ENCODE measurements at places on chromosomes 12 and 14. TPM values are rescaled to one million over a fixed set of nuclear protein-coding genes. Genes with fewer than 3 reads are reported as not detected.

DNA sequence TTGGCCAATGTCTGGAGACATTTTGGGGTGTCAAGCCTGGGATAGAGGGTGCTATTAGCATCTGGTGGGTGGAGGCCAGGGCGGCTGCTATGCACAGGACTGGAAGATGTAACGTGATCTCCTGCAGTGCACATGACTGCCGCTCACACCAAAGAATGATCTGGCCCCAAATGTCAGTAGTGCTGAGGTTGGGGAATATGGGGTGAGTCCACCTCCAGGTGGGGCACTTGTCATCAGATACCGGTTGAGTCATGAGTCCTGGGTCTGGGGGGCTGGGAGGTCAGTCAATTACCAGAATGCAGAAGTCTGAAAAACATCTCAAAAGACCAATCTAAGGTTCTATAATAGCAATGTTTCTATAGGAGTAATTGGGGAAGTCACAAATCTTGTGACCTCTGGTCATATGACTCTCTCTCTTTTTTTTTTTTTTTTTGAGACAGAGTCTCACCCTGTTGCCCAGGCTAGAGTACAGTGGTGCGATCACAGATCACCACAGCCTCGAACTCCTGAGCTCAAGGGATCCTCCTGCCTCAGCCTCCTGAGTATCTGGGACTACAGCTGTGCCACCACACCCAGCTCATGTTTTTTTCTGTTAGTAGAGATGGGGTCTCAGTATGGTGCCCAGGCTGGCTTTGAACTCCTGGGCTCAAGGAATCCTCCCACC is 6.0 kb upstream of the SDSL start:
- DNase-seq = no peak
- peaks cover 2% of the 10 kb centered on the region for H3K27me3 ChIP-seq
- peaks cover 3% of the 10 kb centered on the region for H3K4me1 ChIP-seq
- H3K4me3 ChIP-seq = no peak overlapping the region
- no peaks in the 10 kb centered on the region for H3K36me3 ChIP-seq

DNA sequence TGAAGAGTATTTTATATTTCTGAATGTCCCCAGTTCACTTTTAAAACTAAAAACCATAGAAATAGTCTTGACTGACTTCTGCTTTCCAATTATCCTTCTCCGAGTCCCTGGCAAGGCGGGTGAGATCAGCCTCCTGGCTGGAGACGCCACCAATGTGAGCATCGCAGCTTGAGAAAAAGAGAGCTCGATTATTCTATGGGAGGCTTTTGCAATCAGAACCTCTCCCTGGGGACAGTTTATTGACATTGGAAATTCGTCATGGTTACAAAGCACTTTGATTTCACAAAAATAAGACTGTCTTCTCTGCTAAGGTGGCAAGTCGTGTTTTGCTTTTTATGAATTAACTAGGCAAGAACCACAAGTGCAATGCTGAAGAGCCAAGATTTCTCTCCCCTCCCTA is 23.6 kb upstream of the GPHB5 start:
- H3K4me3 ChIP-seq = no peak overlapping the region
- H3K4me1 ChIP-seq = no peaks in the 10 kb centered on the region
- no peak overlapping the region for H3K27ac ChIP-seq
- DNase-seq = no peak

AICDA gene
- not detected for total RNA-seq

MFAP5 gene
- total RNA-seq = 31.6 TPM

MIS18BP1 gene
- total RNA-seq = 26.9 TPM

DNA sequence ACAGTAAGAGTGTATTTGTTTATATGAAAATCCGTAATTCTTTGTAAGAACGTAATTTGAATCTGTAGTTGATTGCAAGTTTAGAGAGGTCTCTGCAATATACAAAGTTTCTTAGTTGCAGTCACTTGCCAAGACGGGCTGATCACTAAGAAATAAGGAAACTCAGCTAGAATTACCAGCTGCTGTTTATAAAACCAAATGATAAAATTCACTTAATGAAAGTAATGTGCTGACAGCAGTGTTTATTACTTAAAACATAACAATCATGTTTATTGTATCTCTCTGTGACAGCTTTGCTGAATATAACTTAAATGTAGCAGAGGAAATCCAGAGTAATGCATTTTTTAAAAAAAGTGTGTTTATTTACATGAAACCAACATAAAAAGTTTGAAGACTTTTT is 31.2 kb downstream of the SRGAP1 start:
- H3K27me3 ChIP-seq = no peaks in the 10 kb centered on the region
- no peak overlapping the region for H3K4me3 ChIP-seq
- no peaks in the 10 kb centered on the region for H3K36me3 ChIP-seq
- H3K4me1 ChIP-seq = no peaks in the 10 kb centered on the region
- DNase-seq = no peak
- H3K27ac ChIP-seq = no peak overlapping the region

CPSF6 gene
- total RNA-seq = 32.2 TPM

- H3K36me3 ChIP-seq = no peaks in the 10 kb centered on the region
- peak overlapping the region; percentile 44 for H3K27ac ChIP-seq
- no peak for DNase-seq
These were observed 91.9 kb upstream of the LMNTD1 start for GRCh38 chr12:25644979-25645378.

DNA sequence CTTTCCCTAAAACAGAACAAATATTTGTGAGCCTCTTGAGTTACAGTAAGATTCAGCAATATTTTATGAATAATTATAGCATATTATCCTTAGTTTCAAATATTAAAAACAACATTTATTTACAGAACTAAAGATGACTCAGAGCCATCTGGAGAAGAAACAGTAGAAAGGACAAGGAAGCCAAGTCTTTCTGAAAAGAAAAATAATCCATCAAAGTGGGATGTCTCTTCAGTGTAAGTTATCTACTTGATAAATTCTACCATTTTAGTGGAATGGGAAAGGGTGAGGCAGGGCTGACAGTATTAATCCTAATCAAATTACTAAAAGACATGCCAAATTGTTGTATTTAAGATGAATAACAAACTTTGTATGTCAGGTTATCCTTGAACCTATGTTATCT is 88.1 kb downstream of the DNAI7 start:
- no peak overlapping the region for H3K4me3 ChIP-seq
- H3K4me1 ChIP-seq = no peaks in the 10 kb centered on the region
- DNase-seq = no peak
- H3K27ac ChIP-seq = no peak overlapping the region

DNA sequence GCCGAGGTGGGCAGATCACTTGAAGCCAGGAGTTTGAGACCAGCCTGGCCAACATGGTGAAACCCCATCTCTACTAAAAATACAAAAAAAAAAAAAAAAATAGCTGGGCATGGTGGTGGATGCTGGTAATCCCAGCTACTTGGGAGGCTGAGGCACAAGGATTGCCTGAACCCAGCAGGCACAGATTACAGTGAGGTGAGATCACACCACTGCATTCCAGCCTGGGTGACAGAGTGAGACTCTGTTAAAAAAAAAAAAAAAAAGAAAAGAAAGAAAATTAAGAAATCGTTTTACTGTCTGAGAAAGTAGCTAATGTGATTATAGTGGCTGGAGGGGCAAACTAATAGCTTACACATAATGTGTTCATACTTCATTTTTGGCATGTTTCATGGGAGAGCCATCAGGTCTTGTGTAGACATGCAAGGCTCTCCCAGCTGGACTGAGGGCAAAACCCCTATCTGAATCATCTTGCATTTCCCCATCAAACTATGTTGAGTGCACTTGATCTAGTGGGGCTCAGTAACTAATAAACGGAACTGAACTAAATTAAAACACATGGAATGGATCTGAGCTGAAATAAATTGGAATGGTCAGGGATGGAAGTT is 16.2 kb downstream of the KIF21A start:
- H3K27me3 ChIP-seq = no peaks in the 10 kb centered on the region
- DNase-seq = no peak
- no peak overlapping the region for H3K27ac ChIP-seq

- no peak overlapping the region for H3K4me3 ChIP-seq
- no peak overlapping the region for H3K27ac ChIP-seq
- DNase-seq = no peak
- no peaks in the 10 kb centered on the region for H3K4me1 ChIP-seq
These were observed 645.2 kb downstream of the VRK1 start for GRCh38 chr14:97442363-97442762.

- H3K27me3 ChIP-seq = no peaks in the 10 kb centered on the region
- H3K27ac ChIP-seq = peak overlapping the region; percentile 96
- peak overlapping the region; percentile 78 for H3K4me3 ChIP-seq
- DNase-seq = no peak
These were observed 890 bp downstream of the TEP1 start for GRCh38 chr14:20412411-20412810.

GRCh38 chr14:85911044-85911443 is 381.1 kb downstream of the FLRT2 start:
- H3K27ac ChIP-seq = no peak overlapping the region
- DNase-seq = no peak
- H3K27me3 ChIP-seq = no peaks in the 10 kb centered on the region
- H3K36me3 ChIP-seq = no peaks in the 10 kb centered on the region

- H3K4me1 ChIP-seq = peaks cover 57% of the 10 kb centered on the region
- H3K36me3 ChIP-seq = peaks cover 40% of the 10 kb centered on the region
- DNase-seq = no peak
- H3K27ac ChIP-seq = no peak overlapping the region
- H3K27me3 ChIP-seq = no peaks in the 10 kb centered on the region
- no peak overlapping the region for H3K4me3 ChIP-seq
These were observed 6.9 kb downstream of the ATP2A2 start for GRCh38 chr12:110287986-110288385.

- H3K36me3 ChIP-seq = peaks cover 45% of the 10 kb centered on the region
- no peaks in the 10 kb centered on the region for H3K27me3 ChIP-seq
- no peaks in the 10 kb centered on the region for H3K4me1 ChIP-seq
- H3K4me3 ChIP-seq = no peak overlapping the region
These were observed 11.4 kb downstream of the APAF1 start for GRCh38 chr12:98656289-98657101.

DNA sequence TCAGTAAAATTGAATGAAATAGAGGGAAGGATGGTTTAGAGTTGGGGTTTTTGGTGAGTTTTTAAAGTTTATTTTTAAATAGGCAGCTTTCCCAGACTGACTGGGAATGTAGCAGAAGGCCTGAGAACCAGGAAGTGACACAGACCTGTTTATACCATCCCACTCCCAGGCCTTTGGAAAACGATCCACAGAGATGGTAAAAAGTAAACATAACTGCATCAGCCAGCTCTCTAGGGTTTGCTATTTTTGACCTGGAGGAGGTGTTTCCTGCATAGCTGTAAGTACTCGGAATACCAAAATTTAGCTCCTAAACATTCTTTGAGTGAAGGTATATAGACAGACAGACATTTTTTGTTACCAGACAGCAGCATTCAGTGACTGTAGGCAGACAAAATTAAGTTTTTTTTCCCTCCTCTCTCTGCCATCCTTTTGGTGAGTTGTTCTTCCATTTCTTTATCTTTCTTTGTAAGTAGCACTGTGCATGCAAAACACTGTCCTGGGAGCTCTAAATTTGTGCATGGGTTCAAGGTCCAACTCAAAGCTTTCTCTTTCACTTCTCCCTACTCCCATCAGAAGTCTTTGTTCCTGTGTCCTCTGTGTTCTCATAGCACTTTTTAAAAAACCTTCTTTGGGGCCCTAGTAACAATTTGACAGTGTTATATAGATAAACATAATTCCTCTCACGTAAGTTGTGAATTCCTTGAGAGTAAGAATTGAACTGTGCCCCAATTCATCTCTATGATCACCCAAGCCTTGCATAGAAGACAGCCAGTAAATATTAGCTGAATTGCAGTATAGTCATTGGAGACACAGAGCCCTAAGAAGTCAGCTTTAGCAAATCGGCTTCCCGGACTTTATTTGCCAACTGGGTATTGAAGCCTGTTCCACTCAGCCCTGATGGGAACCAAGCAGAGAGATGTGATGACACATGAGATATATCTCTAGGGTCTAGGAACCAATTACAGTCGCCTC is 37.4 kb downstream of the SUSD6 start:
- no peak overlapping the region for H3K27ac ChIP-seq
- no peaks in the 10 kb centered on the region for H3K36me3 ChIP-seq
- H3K27me3 ChIP-seq = no peaks in the 10 kb centered on the region
- no peak for DNase-seq

GRCh38 chr12:131057211-131057721 is 103.6 kb downstream of the ADGRD1 start:
- H3K27ac ChIP-seq = no peak overlapping the region
- H3K4me3 ChIP-seq = no peak overlapping the region
- H3K4me1 ChIP-seq = no peaks in the 10 kb centered on the region
- no peaks in the 10 kb centered on the region for H3K27me3 ChIP-seq

PRICKLE1 gene
- total RNA-seq = 6.1 TPM

- peaks cover 69% of the 10 kb centered on the region for H3K36me3 ChIP-seq
- DNase-seq = peak; percentile 97
- no peak overlapping the region for H3K4me3 ChIP-seq
These were observed 86.8 kb downstream of the RFLNA start for GRCh38 chr12:124381456-124382296.

DNA sequence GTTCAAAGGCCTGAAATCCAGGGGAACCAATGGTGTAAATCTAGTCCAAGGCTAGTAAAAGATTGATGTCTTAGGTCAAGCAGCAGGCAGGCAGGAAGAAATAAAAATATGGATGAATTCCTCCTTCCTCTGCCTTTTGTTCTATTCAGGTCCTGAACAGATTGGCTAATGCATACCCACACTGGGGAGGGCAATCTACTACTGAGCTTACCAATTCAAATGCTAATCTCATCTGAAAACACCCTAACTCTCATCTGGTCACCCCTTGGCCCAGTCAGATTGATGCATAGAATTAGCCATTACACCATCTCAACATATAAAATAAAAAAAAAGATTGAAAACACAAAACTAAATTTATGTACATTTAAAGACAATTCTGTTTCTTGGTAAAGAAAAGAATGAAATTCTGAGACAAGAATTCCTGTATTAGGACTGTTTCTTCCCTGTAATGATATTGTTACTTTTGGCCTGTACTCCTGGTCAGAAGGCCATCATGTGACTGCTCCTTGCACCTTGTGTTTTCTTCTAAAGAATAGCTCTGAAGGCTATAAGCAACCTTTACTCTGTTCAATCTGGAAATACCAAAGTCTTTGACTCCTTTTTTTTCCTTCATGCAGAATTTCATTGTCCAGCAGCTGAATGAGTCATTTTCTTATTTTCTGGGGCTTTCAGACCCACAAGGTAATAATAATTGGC is 19.9 kb downstream of the CLEC6A start:
- H3K4me1 ChIP-seq = no peaks in the 10 kb centered on the region
- no peak for DNase-seq
- H3K27ac ChIP-seq = no peak overlapping the region

DNA sequence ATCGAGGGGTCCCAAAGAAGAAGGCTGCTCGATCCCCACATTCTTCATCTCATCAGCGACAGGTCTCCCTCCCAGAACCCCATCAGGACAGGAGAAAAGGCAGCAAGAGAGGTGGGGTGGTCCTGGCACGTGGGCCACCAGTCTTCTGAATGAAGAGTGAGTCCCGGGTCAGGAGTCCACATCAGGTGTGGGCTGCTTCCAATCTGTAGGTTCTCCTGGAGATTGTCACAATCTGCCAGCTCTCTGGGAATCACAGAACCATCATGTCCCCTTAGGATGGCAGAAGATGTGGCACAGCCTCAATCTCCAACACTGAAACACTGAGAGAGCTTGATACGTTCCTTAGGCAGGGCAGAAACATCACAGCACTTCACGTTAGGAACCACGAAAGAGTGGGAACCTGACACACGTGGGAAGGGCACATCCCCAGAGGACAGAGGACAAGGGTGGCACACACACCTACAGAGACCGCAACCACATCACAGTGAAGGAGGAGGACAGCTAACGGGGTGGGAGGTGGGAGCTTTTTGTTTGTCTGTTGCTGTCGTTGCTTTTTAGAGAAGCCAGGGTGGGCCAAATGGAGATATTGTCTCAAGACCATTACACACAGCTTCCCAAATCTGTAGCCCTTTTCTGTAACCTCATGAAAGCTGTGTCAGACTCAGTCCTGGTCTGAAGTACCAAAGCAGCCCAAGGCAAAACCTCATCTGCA is 284.5 kb downstream of the DPF3 start:
- no peaks in the 10 kb centered on the region for H3K27me3 ChIP-seq
- H3K4me3 ChIP-seq = no peak overlapping the region
- H3K27ac ChIP-seq = no peak overlapping the region
- H3K36me3 ChIP-seq = no peaks in the 10 kb centered on the region
- H3K4me1 ChIP-seq = peaks cover 3% of the 10 kb centered on the region
- DNase-seq = peak; percentile 44

All from suprapubic skin (tissue), 4 donors.